Erythroblast (primary cell): ENCODE measurements at places on chromosomes 6 and 20.

- DNase-seq, result no peak
Observed at GRCh38 chr6:84249724-84250123, 22.3 kb upstream of the CEP162 start.

GRCh38 chr6:145736661-145737144 lies 1.4 kb upstream of the EPM2A start:
- no peak for DNase-seq

DNA sequence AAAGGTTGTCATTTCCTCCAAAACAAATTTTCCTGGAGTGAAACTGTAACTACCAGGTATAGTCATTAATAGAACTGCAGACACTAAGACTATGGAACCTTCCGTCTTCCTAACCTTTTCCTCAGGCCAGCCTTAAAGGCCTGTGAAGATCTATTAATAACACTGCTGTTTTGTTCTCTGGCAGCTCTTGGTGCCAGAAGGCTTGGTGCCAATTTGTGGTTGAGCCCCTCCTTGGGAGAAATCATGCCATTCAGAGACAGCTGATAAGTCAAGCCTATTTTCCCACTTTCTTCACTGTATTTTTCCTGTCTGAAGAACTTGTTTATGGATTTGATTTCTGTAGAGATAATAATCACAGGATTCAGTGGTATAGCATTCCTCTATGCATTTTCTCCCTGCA lies 64.8 kb downstream of the HCRTR2 start:
- no peak for DNase-seq

GRCh38 chr20:51067792-51068191 lies 44.9 kb upstream of the KCNG1 start:
- DNase-seq, result no peak

DNA sequence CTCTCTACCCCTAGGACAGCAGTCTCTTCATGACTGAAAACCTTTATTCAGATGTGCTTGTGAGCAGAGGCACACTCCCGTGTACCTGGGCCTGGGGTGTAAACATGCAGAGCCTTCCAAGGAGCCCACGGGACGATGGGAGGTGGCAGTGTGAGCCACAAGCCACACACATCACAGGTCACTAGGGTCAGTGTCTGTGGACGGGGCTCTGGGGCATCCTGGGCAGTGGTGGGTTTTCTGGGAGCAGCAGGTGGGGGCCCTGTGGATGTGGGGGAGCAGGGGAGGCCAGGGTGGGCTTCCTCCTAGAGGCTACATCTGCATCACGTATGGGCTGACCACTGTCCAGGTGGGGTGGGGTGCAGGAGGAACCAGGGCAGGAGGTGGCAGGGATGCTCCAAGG lies 16.7 kb upstream of the TTLL2 start:
- no peak for DNase-seq

DNA sequence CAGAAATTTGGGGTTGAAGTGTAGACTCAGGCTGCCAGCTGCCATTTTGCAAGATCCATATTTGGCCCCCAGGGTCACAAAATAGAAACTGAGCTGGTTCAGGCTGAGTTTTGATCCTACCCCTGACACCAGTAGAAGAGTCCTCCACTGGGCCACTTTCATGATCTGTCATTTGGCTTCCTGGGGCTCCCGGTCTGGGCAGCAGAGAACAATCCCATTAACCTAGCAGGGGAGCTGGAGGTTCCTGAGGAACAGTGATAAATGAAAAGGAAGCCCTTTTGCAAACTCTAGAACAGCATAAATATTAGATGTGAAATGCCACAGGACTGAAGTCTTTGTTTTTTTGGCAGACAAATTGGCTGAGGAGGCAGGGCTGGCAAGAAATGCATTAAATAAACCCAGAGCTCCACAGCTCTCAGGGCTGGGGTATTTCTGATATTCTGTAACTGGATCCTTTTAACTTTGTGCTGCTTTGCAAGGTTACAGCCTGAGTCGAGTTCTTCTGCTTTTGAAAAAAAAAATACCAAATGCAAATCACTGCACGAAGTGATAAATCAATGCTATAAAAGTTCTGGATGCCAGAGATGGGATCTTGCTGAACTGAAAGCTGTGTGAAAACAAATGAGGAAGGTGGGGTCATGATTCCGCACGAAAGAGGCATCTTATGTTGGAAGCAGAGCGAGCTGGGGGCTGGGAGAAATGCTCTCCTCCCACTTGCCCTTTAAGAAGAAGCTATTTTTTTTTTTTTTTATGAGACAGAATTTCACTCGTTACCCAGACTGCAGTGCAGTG lies 64.4 kb downstream of the SULF2 start:
- DNase-seq, result no peak

- DNase-seq, result no peak
Observed at GRCh38 chr20:15842872-15843271, 730.4 kb downstream of the KIF16B start.

GRCh38 chr6:151493161-151493803 lies 535 bp upstream of the CCDC170 start:
- no peak for DNase-seq

- no peak for DNase-seq
Observed at GRCh38 chr6:56289721-56290120, 42.3 kb upstream of the COL21A1 start.

- no peak for DNase-seq
Observed at GRCh38 chr6:34328969-34329368, 63.5 kb downstream of the NUDT3 start.

- no peak for DNase-seq
Observed at GRCh38 chr6:80205404-80205803, 98.9 kb downstream of the BCKDHB start.

GRCh38 chr20:38104285-38104684 lies 60.8 kb downstream of the TGM2 start:
- no peak for DNase-seq

DNA sequence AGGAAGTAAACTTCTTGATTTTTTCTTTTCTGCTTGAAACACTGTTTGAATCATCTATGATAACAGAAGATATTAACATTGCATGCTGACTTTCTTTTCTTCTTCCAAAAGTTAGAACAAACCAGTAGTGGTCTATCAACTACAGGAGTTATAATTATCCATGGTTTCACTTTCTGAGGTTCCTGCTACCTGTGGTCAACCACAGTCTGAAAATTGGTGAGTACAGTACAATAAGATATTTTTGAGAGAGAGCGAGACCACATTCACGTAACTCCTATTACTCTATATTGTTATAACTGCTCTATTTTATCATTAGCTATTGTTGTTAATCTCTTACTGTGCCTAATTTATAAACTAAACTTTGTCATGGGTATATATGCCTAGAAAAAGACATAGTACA lies 86.1 kb downstream of the MAP7 start:
- DNase-seq, result no peak

DNA sequence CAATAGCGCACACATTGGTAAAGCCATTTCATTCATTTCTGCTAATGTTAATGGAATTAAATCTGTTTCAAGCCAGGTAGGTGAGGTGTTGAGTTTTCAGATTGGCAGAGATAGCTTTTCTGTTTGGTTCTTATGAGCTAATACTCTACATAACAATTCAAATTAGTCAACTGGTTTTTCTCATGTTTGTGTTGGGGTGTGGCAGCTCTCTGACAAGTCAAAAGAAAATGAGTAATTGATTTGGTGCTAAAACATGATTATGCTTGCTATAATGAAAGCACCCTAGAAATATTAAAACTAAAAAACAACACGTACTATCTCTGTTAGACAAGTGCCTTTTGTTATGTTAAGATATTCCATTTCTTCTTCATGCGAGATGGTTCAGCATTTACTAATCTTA lies 13.6 kb downstream of the PPP1R14C start:
- DNase-seq, result no peak

GRCh38 chr6:6880745-6881437 lies 226.9 kb upstream of the RREB1 start:
- DNase-seq, result no peak

GRCh38 chr6:69887714-69888345 lies 21.5 kb downstream of the COL19A1 start:
- no peak for DNase-seq

GRCh38 chr20:11020712-11021111 lies 346.9 kb upstream of the JAG1 start:
- no peak for DNase-seq

DNA sequence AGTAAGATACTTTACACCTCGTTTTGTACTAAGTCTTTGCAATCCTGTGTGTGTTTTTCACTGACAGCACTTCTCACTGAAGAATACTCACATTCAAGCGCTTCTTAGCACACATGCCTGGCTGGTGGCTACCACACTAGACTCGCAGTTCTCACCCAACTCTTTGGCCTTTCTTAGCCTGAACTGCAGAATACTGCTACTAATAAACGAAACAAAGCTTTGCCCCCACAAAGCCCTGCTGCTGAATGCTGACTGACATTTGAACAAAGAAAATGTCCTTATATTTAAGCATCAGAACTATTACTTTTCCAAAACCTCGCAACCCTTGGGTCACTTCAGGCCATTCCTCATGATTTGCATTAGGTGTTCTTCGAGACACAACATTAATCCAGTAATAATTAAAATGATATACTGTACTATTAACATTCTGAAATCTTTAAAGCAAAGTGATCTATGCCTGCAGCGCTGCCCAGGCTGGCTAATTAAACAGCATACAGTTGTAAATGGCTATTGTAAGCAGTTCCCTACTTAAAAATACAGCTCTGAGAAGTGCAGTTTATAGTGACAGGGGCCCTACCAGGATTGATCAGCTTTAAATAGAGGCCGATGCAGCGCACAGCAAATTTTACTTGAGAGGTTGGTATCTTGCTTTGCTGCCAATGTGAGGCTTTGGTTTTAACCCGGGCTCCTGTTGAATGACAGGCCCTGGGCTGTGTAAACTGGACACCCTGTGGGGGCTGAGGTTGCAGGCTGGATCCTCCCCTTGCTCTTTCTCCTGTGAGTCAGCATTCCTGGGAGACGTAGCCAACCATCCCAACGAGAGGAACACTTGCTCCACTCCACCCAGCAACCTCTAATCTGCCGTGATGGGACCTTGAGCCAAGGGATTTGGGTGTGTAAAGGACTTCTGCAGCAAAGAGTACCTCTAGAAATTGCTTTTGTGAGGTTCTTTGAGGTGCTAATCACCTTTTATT lies 899.0 kb downstream of the TFAP2A start:
- DNase-seq, result no peak

- DNase-seq, result peak; percentile 20
Observed at GRCh38 chr6:158660333-158660754, 10.5 kb downstream of the SYTL3 start.

GRCh38 chr6:19999319-20000191 lies 162.4 kb downstream of the ID4 start:
- peak; percentile 10 for DNase-seq

GRCh38 chr6:73514746-73515110 lies 6.1 kb downstream of the EEF1A1 start:
- DNase-seq, result peak; percentile 53

DNA sequence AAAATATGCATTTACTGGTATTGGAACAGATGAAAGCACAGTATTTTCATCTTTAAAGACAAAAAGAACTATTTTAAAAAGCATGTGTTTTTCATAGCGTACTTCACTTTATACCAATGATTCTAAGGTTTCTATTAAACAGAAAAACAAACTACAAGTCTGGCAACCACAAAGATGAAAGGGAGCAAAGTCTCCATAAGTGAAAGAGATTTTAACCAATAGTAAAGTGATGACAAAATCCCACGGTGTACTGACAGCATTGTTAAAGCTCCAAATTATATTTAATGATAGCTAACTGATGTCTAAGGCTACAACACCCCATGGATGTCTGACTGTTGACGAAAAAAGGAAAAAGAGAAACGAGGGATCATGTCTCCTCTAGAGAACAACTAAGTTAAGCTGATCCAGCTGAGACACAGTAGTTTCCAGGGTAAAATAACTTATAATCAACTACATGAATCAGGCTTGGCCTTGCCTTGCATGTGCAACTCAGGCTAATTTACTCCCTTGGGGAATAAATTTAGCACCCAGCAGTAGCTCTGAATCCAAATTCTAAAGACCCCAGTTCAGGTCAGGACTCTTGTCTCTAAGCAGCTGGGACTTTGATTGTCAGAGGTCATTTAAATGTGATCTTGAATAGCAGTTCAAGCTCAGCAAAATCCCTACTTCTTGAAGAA lies 56.0 kb upstream of the TAB2 start:
- no peak for DNase-seq

DNA sequence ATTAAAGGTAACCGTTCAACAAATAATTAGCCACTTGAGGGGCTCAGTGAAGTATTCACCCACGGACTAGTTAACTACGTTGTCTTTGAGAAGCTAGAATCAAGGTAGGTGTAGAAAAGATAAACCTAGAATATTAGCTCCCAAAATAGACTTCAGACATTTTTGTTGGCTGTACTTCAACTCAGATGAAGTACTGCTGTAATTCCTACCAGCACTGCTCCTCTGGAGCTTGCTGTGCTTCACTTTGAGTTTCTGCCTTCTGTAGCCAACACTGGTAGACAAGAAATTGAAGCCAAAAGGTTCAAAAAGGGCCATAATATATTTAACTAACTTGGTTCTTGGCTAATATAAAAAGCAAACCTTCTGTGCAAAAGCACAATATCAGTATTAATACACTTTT lies 18.8 kb upstream of the SDHAF4 start:
- DNase-seq, result no peak

DNA sequence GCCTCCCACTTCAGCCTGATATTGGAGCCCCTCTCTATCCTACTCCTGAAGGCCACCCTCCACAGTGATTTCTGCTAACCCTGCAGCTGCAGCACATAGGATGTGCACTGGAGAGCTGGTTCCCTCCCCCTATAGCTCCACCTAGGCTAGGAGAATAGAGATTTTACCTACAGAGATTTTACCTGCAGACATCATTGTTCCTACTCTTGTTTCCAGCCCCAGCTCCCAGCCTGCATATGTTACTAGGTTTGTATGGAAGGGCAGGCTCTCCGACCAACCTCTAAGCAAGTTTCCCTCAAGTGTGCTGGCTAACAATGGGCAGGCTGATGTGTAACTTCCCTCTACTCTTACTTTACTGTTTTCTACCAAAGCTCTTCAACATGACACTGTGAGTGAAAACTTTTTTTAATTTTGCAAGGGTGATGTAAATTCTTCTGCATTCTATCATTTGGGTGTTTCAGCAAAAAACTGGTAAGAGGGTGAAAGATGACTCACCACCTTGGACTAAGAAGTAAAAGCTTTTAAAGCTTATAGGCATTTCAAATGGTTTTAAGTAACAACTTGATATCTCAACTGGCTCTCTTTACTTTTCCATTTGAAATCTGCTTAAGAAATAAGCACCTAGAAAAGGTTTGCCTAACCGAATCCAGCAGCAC lies 106.8 kb downstream of the CDK19 start:
- DNase-seq, result no peak

DNA sequence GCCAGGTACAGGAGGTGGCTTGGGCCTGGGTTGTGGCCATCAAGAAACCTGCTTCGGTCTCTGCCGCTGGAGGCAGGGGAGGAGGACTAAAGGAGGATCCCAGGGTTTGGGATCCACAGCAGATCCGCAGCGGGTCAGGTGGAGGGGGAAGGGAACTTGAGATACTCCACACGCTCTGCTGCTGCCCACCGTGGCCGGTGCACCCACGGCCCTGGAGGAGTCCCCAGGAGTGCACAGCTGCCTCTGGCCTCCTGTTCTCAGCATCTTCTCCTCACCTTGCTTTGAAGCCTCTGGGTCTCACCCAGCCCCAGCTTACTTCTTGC lies 286.8 kb downstream of the CDH4 start:
- no peak for DNase-seq
